ENCODE measurements at places on chromosomes 3 and 15.

DNA sequence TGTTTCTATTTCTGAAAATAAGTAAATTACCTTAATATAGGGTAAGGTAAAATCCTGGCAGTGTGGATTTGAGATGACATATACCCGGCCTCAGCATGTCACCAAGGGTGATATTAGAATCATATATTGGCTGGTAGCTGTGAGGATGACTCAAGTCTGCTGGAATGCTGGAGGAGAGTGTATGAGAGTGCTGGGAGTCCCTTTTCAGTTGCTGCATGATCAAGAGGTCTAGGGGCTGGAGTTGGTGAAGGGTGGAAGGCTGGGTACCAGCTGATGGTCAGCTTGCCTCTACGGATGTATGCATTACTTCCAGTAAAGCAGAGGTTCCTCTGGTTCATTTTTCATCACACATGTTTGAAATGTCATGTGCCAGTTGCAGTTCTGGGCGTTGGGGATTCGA, 40.6 kb downstream of the SLC25A26 start:
- no peak for DNase-seq

GRCh38 chr15:62546628-62547027, 381.5 kb upstream of the C2CD4B start:
- DNase-seq: no peak

DNA sequence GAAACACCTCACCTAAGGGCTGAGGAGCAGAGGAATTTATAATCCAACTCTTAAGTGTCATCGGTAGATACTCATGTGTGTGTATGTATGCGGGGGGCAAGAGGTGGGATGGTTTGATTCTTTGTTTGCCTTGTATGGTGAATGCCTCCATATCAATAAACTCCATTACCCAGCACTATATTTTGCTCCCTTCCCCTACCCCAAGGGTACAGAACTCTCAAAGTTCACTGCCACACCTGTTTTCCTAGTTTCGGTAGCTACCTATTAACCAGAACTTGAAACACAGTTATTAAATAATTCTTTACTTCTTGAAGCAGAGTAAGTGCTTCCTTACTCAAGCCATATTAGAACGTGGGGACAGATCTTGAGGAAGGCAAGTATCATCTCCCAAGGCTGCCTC, 400.8 kb upstream of the SUCLG2 start:
- no peak for DNase-seq

GRCh38 chr3:17742880-17743657, 638 bp upstream of the TBC1D5 start:
- DNase-seq: no peak

- no peak for DNase-seq
Observed at GRCh38 chr3:180062771-180063170, 26.0 kb upstream of the PEX5L start.

DNA sequence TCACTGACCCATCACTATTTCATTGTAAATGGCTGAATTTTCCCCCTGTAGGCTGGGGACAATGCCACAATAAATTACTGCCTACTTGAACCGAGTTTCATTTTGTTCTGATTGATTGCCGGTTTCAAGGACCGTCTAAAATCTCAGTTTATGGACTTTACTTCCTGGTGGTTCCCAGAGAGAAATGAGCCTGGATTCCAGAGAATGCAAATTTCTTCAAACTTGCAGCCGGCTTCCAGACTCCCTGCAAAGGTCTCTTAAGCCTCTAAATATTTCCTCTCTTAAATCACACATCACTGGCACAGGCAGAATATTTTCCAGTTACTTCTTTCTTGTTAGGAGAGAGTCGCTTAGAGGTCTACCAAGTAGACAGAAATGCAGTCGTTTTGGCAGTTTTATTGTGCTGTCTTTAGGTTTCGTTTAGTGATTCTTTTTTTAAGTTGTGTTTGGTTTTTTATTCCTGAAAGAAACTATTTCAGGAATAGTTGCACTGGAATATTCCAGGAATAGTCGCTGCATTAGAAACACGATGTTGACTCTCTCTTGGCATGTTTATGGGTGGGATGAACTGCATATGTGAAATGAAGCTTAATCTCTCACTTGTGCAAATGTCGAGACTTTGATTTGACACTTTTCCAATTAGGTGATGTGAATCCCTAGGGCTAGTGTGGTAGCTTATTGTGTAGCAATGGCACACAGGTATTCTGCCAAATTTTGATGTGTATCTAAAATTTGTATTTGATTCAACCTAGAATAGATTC, 284.1 kb upstream of the NR2E3 start:
- DNase-seq: no peak

DNA sequence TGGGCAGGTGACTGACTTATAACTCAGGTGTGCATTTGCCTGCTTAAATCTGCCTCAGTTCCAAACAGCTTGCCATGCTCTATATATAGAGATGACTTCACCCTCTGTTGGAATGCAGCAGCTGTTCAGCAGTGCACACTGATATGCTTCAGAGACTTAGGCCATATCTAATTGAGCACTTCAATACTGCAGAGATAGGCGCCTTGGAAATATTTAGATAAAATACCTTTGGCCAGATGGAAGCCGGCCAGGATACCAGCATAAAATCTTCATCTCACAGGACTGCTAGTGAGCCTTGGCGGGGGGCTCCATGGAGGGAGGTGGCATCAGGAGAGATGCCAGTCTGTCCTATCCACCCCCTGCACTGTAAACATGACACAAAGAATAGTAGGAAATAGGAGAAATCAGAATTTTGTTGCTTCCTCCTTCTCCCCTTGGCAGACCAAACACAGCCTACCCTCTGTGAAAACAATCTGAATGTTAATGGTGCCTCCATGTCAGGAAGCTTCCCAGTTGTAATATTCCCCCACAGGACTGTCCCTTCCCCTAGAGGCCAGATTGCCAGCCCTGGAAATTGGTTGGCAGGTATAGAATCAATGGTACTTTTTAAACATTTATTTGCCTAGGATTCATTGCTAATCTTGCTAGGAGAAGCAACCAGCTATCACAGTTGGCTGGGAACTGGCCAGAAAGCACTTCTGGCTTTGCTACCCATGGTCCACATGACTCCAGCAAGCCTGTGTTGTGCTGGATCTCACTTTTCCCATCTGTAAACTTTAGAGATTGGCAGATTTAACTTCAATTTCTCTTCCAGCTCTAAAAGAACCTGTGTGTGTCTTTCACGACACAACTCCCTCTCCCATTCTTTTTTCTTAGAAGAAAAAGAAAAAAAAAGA, 215.5 kb upstream of the KCNMB2 start:
- DNase-seq: peak; percentile 81

- DNase-seq: no peak
Observed at GRCh38 chr15:70439304-70439877, 324.0 kb downstream of the UACA start.

GRCh38 chr15:60713119-60714084, 234.5 kb upstream of the ICE2 start:
- no peak for DNase-seq

GRCh38 chr15:89417206-89417725, 79.1 kb downstream of the RHCG start:
- no peak for DNase-seq

DNA sequence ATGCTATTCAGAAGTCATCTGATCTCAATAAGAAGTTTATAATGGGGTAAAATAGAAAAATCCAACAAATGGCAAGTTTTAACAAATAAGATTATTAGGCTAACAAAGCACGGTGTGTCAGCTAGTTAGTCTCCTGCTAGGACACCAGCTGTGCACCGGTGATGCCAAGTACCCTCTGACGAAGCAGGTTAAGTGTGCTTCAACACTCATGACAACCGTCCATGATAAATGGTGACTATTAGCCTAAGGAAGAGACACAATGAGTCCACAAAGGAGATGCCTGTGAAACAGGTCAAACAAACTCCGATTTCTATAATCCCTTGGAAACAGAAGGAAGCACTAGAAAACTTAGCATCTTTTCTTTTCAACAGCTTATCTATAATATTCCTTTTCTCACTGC, 36.5 kb downstream of the ATP13A3 start:
- DNase-seq: peak; percentile 18

- no peak for DNase-seq
Observed at GRCh38 chr3:155387571-155387970, 94.1 kb upstream of the STRIT1 start.

GRCh38 chr3:5390936-5391625, 203.6 kb downstream of the EDEM1 start:
- DNase-seq: no peak

DNA sequence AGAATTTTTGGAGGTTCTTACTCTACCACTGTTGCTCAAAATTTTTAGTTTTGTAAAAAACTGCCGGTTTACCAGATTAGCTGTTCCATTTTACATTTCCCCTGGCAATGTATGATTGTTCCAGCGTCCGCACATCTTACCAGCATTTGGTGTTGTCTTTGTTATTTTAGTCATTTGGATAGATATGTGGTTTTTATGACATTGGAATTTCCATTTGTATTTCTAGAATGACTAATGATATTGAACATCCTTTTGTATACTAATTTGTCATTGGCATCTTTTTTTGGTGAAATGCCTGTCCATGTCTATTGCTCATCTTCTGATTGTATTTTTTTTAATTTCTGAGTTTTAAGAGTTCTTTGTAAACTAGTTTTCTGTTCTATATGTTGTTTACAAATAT, 28.5 kb downstream of the LRRC28 start:
- no peak for DNase-seq

GRCh38 chr3:151276687-151277042, 1.7 kb downstream of the P2RY14 start:
- no peak for DNase-seq

- DNase-seq: peak; percentile 48
Observed at GRCh38 chr3:152403632-152404066, 134.9 kb downstream of the MBNL1 start.

DNA sequence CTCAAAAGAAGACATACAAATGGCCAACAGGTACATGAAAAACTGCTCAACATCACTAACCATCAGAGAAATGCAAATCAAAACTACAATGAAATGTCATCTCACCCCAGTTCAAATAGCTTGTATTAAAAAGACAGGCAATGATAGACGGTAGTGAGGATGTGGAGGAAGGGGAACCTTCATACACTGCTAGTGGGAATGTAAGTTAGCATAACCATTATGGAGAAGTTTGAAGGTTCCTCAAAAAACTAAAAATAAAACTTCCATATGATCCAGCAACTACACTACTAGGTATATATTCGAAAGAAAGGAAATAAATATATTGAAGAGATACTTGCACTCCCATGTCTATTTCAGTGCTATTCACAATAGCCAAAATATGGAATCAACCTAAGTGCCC, 62.8 kb upstream of the PPARG start:
- no peak for DNase-seq

GRCh38 chr3:76679541-76679940, 360.4 kb upstream of the ROBO2 start:
- no peak for DNase-seq

- no peak for DNase-seq
Observed at GRCh38 chr3:135756106-135756668, 209.3 kb upstream of the PPP2R3A start.

DNA sequence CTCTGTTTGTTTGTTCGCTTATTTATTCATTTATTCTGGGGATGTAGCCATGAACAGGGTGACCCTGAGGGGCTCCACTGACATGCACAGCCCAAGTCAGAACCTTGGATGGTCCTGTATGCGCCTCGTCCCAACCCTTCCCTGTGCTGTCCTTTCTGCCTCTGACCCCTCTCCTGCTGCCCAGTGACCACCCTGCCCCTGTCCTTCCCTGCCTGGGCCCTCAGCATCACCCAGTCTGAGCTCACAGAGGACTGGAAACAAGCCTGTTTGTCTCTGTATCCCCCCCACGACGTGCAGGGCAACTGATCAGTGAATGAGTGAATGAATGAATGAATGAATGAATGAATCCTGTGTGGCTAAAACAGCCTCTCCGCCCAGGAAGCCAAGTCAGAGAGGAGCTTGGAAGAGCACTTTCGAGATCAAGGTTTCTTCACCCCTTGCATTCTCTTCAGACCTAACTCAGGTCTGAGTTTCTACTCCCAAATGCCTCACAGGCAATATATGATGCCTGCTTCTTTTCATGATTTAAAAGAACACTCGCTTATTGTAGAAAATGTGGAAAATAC, 157.7 kb downstream of the SMAD6 start:
- DNase-seq: no peak

DNA sequence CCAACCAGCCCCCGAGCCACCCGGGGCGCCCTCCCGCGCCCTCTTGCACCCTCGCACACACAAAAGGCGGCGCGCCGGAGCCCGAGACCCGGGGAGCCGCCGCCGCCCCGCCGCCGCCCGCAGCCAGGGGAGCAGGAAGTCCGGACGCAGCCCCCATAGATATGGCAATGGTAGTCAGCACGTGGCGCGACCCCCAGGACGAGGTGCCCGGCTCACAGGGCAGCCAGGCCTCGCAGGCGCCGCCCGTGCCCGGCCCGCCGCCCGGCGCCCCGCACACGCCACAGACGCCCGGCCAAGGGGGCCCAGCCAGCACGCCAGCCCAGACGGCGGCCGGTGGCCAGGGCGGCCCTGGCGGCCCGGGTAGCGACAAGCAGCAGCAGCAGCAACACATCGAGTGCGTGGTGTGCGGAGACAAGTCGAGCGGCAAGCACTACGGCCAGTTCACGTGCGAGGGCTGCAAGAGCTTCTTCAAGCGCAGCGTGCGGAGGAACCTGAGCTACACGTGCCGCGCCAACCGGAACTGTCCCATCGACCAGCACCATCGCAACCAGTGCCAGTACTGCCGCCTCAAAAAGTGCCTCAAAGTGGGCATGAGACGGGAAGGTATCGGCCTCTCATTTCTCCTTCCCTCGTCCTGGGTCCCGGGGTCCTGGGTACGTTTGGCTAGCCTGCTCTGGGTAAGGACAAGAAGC, 1.6 kb downstream of the NR2F2 start:
- peak; percentile 75 for DNase-seq

GRCh38 chr15:93758824-93759223, 472.5 kb upstream of the MCTP2 start:
- DNase-seq: no peak

- DNase-seq: no peak
Observed at GRCh38 chr3:135041601-135042000, 246.5 kb downstream of the EPHB1 start.

DNA sequence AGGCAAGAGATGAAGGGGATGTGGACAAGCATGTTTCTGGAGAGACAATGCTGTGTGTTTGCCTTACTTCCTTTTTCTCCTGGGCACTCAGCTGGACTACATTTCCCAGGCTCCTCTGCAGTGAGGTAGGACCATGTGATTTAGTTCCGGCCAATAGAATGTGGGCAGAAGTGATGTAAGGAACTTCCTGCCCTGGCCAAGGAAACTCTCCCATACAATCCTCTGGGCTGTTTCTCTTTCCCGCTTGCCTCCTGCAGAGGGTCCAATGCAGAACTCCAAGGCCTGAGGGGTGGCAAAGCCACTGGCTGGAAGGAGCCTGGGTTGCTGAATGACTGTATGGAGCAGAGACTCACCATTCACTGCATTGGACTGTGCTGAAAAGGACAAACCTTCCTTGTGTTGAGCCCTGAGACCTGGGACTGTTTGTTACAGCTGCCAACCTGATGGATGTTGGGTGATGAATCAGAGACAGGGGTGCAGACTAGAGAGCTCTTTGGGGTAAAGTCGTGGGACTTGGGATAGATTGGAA, 82.7 kb upstream of the SLC6A6 start:
- DNase-seq: no peak

- no peak for DNase-seq
Observed at GRCh38 chr3:195209083-195209846, 61.7 kb downstream of the XXYLT1 start.

GRCh38 chr3:168544097-168544957, 448.6 kb upstream of the GOLIM4 start:
- DNase-seq: no peak
